ENCODE measurements at places on chromosomes 6 and 20.

DNA sequence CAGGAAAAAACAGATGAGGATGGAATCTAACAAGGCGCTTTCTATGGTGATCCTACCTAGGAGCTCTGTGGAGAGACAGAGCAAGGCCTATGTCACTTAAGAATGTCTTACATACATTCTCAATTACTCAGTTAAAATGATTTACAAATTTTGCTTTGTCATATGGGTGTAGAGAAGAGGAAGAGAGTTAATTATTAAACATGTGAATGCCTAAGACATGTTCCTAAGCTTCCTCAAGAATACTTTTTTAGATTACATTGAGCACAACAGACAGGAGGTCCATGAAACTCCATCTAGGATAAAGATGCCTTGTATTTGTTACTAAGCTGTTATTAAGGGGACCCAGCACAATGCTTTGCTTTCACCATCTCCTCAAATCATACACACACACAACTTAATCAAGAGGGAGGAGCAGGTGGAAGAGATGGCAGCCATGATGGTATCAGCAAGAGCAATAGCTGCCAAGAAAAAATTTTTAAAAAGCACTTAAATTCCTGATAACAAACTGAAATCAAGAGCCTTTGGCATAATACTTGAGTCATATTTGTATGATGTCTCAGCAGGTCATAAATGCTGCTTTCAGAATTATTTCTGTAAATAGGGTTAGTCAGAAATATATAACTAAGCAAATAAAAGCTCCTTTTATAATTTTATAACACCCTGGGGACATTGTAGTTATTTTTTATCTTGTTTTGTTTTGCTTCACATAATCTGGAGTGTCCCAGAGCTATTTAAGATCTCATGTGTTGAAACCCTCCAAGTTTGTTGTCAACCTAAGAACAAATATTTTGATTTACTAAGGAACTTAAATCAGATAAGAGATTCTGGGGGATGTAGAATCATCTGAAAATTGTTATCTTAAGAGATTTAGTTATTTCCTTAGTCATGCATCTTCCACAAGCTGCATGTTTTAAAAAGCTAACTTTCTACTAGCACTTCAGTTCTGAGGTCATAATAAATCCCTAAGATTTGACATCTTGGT, 70.0 kb upstream of the CD2AP start:
- DNase-seq: no peak

DNA sequence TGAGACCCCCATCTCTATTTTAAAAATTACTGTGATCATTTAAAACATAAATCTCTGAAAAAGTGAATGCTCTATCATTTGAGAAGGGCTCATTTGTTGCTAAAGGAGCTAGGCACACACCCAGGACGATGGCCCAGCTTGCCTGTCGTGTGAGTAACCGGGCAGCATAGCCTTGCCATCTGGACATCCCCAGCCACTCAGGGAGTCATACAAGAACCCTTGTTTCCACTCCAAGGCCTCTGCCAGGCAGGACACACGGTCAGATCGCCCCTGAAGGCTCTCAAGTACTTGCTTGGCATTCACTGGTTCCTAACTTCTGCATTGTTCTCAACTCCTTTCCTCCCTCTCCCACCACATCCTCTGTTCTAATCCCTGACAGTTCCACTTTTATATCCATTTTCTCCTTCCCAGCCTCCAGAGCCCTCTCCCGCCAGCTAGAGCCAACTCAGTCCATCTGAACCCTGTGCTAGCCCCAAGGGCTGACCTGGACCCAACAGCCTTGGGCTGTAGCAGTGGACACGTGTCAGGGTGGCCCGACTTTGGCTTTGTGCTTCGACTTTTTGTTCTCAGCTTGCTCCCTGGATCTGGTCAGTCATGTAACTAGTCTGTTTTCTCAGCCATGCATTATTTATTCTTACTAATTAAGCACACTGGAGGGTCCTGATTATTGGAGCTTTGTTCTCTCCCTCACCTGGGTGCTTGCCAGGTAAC, 15.7 kb upstream of the EZR start:
- no peak for DNase-seq

DNA sequence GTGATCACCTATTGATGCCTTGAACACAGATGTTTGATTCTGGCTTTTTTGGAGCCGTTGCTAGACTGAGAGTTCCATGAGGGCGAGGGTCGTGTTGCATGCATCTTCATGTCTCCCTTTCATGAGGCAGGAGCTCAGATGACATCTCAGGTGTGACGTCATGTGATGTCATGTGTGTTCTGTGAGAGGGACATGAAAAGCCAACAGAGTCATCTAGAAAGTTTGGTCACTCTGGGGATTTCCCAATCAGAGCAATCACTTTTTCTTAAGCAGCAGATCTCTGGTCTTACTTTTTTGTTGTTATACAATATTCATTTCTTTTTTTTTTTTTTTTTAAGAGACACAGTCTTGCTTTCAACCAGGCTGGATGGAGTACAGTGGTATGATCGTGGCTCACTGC, 411.8 kb downstream of the PREX1 start:
- no peak for DNase-seq

DNA sequence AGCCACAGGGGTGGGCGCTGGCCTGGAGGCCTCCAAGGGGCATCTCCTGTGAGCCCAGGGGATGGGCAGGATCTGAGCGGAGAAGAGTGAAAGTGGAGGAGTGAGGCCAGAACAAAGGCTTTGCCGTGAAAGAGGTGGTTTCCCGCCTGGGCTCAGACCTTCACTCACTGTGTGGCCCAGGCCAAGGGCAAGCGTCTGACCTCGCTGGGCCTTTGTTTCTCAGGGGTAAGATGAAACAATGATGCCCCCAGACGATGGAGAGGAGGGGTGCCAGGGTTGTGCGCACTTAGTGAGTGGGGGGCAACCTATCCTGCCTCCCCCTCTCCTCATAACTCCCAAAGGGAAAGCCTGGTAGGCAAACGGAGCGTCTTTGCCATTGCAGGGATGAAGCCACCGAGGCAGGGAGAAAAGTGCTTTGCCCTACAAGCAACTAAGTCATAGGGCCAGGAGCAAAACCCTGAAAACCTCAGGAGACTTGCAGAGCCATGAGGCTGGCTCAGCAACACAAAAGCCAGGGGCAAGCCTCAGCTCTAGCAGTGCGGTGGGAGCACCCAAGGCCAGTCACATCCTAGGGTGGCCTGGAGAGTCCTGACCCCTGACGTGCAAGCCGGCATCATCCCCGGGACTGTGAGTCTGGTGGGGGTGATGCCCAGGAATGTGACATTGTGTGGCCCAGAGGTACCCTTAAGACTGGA, 897 bp upstream of the STMN3 start:
- no peak for DNase-seq

DNA sequence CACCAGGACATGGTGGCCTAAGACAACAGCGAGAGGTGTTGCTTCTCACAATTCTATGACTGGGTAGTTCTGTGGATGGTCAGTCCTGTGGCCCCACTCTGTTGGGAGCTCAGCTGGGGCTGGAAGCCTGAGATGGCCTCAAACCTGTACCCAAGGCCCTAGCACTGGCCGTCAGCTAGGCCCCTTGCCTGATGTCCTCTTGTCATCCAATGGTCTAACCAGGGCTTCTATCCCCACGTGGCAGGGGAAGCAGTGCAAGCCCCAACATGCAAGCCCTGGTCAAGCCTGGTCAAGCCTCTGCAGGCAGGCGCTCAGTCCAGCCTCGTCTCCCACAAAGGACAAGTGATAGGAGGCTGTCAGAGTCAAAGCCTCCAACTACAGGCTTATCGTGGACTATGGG, 196.5 kb upstream of the CST7 start:
- DNase-seq: no peak

GRCh38 chr20:29472606-29473005, 1784.9 kb upstream of the DEFB115 start:
- DNase-seq: no peak

DNA sequence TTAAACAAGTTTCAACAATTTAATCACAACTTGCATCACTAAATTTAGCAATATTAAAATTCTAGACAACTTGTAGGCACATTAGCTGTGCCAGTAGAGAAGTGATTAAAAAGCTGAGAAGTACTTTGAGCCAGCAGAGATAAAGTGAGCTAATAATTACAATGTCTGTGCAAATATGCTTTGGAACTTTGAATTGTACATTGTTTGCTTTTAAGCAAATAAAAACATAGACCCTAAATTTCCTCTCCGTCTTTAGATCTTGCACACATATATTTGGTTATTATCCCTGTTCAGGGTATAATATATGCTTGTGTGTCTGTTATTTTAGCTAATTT, 44.2 kb upstream of the DEFB112 start:
- no peak for DNase-seq

GRCh38 chr6:156866220-156867015, 89.2 kb downstream of the ARID1B start:
- no peak for DNase-seq

- no peak for DNase-seq
Measured at GRCh38 chr20:63794614-63795013, 36.5 kb downstream of the ZBTB46 start.

GRCh38 chr6:124203812-124204167, 400.1 kb downstream of the NKAIN2 start:
- DNase-seq: no peak

GRCh38 chr6:110876806-110877564, 2.4 kb downstream of the AMD1 start:
- no peak for DNase-seq

DNA sequence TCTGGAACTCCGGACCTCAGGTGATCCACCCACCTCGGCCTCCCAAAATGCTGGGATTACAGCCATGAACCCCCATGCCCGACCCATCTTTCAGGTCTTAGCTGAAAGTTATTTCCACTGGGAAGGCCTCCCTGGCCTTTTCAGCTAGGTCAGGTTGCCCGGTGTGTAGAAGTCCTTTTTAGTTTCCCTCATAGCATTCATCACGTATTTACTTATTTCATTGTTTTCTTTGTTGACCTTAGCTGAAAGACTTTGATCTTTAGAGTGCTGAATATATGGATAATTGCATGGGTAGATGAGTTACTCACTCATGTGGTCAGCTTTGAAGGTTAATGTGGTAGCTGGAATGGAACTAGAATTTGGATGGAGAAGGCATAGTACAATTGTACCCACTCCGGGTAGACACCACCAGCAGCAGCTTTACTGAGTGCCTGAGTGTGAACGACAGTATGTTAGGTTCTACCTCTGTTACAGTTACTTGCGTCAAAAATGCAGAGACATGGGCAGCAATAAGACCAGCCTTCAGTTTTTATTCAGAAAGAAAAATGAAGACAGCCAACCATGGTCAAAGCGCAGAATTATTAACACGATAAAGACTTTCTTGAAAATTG, 9.1 kb downstream of the KIZ start:
- no peak for DNase-seq

Measured in urinary bladder (tissue), 4 donors.